NCI-H1694 treated with DMSO at 0.1 percent for 48 hours (cell line): ENCODE measurements at places on chromosomes 2 and 18.

DNA sequence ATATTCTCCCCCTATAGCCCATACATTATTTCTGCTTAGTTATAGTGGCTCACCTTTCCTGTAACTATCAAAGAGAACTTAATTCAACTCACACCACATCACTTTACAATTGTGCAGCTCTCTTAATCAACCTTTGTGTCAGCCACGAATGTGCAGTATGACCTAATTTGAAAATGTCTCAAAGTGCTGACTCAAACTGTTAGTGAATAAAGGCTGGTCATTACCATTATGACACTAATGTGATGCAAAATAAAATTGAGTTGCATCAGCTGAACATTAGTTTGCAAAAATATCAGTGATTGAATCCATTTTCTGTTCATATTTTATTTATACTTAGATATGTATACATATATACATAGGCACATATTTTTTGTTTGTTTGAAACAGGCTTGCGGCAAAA lies 251.8 kb downstream of the MEIS1 start:
- DNase-seq: no peak

- no peak for DNase-seq
Observed at GRCh38 chr18:80010551-80010906, 22.2 kb upstream of the TXNL4A start.

DNA sequence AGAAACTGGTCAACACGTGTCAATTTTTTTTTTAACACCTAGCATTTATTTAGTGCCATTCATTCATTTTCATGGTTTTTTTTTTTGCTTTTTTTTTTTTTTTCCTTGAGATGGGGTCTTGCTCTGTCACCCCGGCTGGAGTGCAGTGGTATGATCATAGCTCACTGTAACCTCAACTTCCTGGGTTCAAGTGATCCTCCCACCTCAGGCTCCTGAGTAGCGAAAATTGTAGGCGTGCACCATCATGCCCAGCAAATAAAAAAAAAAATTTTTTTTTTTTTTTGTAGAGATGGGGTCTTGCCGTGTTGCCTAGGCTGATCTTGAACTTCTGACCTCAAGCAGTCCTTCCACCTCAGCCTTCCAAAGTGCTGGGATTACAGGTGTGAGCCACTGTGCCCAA lies 21.1 kb downstream of the USP14 start:
- no peak for DNase-seq

- DNase-seq: no peak
Observed at GRCh38 chr2:48272199-48272598, 257.8 kb upstream of the STON1 start.
